RWPE1 (cell line): ENCODE measurements at places on chromosomes 11 and 22.
A peak's percentile ranks its signal among the peaks of the same experiment; 100 is the strongest.

DNA sequence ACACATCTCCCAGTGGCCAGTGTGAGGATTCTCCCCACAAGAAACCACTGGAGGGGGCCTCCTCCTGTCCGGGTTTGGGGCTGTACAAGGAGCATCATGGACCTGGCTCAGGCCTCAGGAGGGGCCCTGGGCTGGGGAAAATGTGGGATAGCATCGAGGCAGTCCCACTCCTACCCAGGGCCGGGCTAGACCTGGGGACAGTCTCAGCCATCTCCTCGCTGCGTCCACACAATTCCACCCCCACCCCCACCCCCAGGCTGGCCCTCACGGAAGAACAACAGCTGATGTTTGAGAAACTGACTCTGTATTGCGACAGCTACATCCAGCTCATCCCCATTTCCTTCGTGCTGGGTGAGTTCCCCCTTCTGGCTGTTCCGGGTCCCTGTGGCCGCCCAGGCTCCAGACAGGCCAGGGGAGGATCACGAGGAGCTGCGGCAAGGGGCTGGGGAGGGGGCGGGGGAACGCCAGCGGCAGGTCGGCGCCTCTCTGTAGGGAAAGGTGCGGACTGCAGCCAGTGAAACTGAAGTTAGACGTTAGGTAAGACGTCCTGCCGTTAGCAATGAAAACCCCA lies 4.8 kb downstream of the BEST1 start:
- peak; percentile 65 for DNase-seq

- DNase-seq, result peak; percentile 46
These were observed 7.2 kb upstream of the EHD1 start for GRCh38 chr11:64885367-64886286.

DNA sequence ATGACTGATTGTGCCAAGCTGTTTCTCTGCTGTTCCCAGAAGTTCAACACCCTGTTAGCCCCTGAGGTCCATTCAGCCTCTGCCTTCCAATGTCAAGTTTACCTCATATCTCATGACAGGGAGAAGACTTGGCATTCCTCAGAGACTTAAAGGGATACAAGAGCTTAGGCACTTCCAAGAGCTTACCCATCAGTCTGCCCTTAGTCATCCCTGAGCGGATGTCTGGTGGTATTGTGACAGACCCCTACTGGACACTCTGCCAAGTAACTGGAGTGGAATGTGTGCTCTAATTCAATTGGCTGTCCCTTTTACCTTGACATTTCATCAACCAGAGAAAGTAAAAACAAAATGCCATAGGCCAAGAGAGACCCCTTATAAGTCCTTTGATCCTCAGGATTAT lies 151.5 kb downstream of the AASDHPPT start:
- no peak for DNase-seq

- DNase-seq, result peak; percentile 34
These were observed 142.7 kb upstream of the CTSC start for GRCh38 chr11:88480223-88480622.

- DNase-seq, result no peak
These were observed 654.6 kb upstream of the API5 start for GRCh38 chr11:42657169-42657568.

DNA sequence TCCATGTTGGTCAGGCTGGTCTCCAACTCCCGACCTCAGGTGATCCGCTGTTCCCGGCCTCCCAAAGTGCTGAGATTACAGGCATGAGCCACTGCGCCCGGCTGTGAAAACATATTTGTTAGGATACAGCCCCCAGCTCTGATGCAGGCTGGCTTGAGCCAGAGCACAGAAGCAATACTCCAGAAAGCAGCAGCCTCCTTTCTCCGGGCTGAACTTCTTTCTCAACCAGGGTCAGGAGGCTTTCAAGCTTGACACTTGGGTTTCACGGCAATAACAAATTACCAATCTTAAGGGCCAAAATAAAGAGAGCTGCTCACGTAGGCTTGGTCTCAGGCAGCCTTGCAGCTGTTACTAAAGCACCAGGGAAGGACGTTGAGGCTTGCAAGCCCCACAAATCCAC lies 10.8 kb upstream of the CECR2 start:
- DNase-seq, result no peak

DNA sequence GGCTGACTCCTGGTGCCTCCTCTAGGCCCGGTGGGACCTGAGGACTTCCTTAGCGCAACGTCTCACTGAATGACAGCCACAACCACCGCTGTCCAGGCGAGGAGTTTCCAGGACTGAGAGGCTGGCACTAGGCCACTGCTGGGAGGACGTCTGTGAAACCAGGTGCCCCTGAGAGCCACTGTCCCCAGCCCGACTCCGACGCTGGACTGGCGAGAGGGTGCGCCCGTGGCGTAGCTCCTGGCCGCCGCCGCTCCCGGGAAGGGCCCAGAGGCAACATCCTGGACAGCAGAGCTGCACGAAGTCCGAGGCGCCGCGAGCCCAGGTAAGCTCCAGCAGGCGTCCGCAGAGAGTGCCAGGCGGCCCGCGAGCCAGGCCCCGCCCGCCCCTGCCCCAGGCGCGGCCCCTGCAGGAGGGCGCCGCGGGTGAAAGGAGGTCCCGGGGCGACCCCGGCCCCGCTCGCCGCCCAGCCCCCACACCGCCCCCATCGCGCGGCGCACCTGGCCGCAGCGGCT lies 525 bp downstream of the DGCR2 start:
- peak; percentile 25 for DNase-seq

DNA sequence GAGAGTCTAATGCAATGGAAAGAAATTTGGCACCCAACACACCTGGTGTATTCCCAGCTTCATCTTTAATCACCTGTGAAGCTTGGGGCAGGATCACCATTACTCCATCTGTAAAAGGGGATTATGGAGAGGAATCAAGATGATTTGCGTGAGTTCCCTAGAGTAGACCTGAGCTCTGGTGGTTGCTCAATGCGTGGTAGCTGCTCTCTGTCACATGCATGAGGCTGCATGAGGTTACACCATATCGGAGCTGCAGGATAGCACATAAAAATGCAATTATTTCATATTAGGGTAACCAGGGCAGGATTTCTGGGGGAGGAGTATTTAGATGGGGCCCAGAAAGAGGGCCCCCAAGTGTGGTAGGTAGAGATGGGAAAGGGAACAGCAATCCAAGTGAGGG lies 35.3 kb upstream of the CLMP start:
- no peak for DNase-seq

DNA sequence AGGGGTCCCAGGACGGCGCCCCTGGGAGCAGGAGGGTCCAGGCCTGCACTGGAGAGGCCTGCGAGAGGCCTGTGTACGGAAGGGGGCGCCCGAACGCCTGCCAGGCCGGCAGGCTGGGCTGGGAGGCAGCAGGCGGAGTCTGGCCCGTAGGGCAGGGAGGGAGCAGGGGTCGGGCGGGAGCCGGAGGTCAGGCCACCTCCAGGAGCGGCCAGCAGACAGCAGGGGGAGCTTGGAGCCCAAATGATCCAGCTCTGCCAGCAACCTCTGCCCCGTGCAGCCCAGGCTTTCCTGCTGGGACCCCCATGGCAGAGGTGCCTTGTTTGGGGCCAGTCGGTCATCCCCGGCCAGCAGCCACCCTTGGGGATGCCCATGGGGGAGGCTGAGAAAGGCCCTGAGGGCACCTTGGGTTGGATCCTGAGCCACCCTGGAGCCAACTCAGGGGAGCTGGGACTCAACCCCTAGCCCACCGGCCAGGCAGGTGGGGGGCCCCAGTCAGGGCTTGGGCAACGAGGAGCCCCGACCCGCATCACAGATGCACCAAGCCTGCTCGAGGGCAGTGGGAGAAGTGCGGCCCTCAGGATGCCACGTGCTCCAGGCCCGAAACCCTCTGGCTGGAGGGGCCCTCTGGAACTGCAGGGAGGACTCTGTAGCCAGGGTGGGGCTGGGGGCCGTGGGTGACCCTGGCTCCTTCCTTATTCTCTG lies 9.6 kb upstream of the SYT8 start:
- no peak for DNase-seq

DNA sequence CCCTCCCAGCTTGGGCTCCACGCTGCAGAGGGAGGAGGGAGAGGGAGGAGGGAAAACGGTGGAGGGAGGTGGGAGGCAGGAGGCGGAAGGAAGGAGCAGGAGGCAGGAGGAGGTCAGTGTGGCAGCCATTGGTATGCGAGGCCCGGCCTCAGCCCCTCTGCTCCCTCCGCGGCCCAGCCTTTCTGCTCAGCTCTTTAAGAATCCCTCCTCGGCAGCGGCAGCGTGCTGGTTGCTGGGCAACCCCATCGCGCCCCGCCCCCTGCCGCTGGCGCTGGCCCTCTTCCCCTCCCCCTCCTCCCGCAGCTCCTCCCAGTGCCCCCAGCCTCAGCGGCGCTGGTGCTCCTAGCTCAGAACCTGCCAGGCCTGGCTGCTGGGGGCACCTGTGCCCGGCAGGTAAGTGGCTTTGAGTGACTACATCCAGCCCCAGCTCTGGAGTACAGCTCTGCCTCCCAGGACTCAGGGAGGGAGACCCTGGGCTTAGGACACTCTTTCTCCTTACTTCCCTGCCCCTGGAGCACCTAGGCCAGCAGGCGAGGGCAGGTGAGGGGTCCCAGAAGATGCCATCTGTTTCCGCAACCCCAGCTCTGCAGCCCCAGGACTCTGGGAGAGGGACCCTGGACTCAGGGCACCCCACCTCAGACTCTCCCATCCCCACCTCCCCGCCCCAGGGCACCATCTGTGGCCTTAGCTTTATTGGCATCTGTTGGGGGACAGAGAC lies 7.2 kb upstream of the FLRT1 start:
- no peak for DNase-seq

DNA sequence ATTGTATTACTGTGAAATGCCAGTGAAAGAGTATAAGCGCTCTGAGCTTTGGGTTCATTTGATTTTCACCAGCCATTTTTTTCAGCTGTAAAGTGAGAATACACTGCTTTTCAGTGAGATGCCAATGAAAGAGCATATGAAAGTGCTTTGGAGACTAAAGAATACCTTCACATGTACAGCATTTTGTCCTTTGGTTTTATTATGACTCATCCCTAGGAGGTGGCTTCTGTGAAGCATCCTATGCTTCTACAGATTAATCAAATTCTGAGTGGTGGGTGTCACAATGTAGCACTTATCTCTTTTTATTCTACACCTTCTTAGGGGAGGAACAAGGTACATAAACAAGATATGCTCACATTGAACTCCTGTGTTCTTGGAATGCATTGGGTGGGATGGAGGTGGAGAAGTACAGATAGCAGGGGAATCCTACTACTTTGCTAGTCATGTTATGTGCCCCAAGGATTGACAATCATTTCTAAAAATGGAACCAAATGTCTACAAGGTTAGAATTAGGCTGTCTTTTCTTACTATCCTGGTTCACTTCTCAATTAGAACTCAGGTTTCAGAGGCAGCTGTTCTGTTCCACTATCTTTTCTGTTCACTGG lies 18.7 kb downstream of the TRIM44 start:
- no peak for DNase-seq

DNA sequence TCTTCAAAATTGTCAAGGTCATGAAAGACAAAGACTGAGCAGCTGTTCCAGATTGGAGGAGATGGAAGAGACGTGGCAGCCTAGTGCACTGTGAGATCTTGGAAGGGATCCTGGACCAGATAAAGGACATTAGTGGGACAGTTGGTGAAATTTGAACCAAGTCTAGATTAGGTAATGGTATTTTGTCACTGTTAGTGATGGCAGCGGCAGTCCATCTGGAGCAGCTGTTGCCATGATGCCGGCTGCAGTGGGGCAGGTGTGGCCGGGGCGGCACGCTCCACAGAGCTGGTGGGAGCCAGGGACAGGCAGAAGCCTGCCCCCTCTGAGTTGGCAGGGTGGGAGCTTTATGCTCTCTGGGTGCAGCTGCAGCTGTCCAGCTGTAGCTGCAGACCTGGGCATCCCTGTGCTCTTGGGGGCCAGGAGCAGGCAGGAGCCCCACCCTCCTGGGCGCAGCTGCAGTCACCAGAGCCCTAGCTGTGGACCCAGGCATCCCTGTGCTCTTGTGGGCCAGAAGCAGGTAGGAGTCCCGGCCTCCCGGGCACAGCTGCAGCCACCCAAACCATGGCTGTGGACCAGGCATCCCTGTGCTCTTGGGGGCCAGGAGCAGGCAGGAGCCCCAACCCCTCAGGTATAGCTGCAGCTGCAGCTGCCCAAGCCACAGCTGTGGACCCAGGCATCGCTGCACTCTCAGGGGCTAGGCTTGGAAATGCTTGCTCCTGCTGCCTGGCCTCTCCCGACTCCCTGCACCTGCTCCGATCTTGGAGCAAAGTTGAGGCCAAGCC lies 20.7 kb downstream of the DIXDC1 start:
- DNase-seq, result no peak

DNA sequence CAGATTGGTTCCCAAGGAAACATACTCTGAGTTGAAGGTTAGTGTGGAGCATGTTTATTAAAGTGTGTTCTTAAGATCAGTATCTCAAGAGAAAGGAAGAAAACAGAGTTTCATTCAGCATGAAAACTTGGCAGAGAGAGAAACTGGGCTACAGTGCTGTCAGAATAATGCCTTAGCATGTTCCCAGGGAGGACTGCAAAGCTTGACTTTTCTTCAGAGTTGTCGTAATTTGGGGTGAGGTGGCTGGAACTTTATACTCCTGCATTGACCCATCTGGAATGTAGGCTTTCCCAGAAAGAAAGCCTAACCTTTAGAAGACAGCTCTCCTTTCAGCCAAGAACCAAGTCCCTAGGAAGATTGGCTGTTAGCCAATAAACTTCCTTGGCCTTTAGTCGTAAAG lies 190.8 kb upstream of the CNTN5 start:
- DNase-seq, result no peak

DNA sequence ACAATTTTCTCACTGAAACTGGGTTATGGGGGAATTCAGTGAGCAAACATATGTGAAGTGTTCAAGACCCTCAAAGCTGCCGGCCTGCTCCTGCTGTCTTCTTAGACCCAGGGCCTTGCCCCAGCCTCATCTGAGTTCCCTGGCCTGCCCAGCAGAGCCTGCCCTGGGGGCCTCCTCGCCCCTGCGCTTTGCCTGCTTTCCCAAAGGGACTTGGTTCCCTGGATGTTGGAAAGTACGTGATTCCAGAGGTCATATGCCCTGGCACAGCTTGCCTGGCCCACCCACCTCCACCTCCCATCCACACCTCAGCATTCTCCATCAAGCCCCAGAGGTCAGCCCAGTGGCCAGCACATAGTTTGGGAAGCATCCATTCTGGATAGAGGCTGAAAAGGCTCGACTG lies 13.7 kb upstream of the POU2F3 start:
- DNase-seq, result no peak

DNA sequence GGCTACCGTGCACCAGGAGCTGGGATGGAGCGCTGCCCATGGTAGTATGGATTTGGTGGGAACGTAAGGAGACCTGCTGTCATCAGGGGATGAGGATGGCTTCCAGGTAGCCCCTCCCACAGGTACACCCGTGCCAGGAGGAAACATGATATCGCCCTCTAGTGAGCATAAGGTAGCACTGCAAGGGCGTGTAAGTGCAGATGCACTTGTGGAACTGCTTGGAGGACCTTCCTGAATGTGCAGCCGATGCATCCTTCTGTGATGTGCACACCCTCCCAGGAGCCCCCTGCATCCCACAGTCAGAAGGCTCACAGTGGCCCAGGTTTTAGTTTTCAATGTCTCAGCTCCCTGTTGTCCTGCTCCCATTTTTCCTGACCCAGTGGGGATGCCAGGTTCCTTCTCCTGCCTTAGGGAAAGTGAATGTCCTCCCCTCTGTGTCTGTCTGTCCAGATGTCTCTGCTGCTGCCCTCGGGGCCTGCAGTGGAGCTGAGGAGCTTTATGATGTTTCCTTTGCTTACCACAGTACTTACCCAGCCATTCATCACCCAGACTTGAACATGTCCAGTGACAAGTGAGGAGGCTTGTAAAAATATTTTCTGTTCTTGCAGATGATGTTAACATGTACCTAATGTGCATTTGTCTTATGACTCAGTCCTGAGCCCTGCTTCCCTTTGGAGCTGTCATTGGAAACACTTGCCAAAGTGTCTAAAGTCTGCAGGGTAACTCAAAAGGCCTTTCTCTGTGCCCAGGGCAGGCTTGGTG lies 49.2 kb downstream of the DBX1 start:
- peak; percentile 71 for DNase-seq

- DNase-seq, result no peak
These were observed 3.7 kb upstream of the HSPA8 start for GRCh38 chr11:123065621-123066020.

GRCh38 chr11:131924001-131924400 lies 553.6 kb downstream of the NTM start:
- DNase-seq, result no peak
